ENCODE measurements at places on chromosomes 1 and 21. TPM values are rescaled to one million over a fixed set of nuclear protein-coding genes. Genes with fewer than 3 reads are reported as not detected.

GRCh38 chr1:3940754-3941345 lies 40.8 kb upstream of the C1orf174 start:
- no peak for DNase-seq

TRIM46 gene
- 15.2 TPM for total RNA-seq

PSRC1 gene
- total RNA-seq, result 20.5 TPM

FMO3 gene
- not detected for total RNA-seq

BEND5 gene
- total RNA-seq, result 0.73 TPM

- no peak for DNase-seq
These were observed 598.1 kb downstream of the NPHP4 start for GRCh38 chr1:5394111-5394510.

HSD3B2 gene
- not detected for total RNA-seq

DNA sequence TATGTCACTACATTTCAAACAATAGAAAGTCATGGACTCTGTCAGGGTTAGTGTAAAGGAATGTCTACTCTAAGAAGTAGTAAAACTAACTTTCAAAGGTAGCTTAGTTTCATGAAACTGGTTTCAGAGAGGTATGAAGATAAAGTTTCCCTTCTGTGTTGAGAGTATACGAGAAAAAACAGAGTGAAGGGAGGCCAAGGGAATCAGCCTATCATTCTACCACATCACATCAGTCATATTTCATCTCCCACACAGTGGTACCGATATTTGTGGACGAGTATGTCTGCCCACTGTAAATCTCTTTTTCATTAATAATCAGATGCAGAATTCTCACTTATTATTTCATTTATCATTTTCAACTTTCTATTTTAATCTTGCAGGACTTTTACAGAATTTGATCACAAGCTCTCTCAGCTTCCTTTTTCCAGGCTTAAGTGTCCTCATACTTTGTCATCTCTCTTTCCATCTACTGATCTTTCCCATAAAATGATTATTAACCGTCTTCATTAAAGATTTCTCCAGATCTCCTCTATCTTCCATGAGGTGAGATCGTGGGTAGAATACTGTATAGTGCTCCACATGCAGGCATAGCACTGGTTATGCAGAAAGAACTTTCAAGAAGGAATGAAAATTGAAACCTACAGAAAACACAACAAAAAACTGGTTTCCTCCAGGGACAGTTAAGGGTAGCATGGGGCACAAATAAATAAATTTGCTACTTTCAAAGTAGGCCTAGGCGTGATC lies 11.5 kb upstream of the IFI16 start:
- DNase-seq, result no peak

TTC22 gene
- 9.6 TPM for total RNA-seq

SELP gene
- total RNA-seq, result 2.0 TPM

GRCh38 chr1:5650283-5651026 lies 341.8 kb downstream of the NPHP4 start:
- DNase-seq, result no peak

RIPPLY3 gene
- 0.18 TPM for total RNA-seq

- DNase-seq, result peak; percentile 57
These were observed 6.4 kb downstream of the ADARB1 start for GRCh38 chr21:45080639-45081414.

SYNJ1 gene
- 12.4 TPM for total RNA-seq

LINGO4 gene
- total RNA-seq, result 0.72 TPM

GJC2 gene
- total RNA-seq, result 0.86 TPM

- DNase-seq, result no peak
These were observed 20.9 kb downstream of the SPSB1 start for GRCh38 chr1:9313576-9313975.

LCE6A gene
- not detected for total RNA-seq

DNA sequence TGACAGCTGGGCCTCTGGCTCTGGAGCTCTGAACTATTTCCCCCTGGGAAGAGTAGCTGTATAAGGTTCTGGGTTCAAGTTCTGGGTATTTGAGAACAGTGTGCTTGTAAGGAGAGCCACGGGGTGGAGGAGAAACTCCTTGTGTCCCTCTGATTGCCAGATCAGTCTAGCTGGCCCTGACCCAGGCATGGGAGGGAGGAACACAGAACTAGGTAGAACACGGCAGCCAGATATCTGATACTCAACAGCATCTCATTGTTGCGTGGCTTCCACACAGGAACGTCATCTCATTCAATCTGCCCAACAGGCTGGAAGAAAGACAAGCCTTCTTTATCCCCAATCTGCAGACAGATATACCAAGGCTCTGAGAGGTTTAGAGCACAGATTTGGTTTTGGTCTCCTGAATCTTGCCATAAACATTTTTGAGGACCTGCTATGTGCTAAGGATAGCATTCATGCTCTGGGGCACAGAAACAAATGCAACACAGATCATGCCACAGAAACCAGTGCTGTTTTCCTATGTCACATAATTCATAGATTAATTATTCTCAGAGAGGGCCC lies 83.8 kb downstream of the PLXNA2 start:
- DNase-seq, result no peak

- no peak for DNase-seq
These were observed 22.5 kb upstream of the GPR157 start for GRCh38 chr1:9151328-9151860.

CD1E gene
- not detected for total RNA-seq

DNA sequence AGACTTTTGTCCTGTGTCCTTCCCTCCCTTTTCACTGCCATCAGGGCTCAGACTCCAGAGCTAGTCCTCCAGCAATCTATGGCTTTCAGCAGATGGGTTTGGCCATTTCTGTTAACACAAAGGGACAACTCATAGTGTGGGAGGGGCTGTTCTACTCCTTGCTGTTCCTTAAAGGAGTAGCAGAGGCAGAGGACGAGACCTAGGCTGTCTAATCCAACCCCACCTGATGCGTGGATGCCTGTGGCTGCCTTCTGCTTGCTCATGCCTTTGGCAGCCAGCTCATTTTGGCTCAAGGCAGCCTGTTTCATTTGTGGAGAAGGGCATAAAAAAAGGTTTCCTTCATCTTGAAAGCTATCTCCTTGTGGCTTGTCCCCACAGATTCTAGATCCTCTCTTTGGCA lies 27.0 kb downstream of the MFSD2A start:
- no peak for DNase-seq

GRCh38 chr21:45412909-45413611 lies 8.1 kb downstream of the COL18A1 start:
- DNase-seq, result no peak

GRCh38 chr1:204478172-204478899 lies 16.3 kb downstream of the PIK3C2B start:
- DNase-seq, result no peak

DNA sequence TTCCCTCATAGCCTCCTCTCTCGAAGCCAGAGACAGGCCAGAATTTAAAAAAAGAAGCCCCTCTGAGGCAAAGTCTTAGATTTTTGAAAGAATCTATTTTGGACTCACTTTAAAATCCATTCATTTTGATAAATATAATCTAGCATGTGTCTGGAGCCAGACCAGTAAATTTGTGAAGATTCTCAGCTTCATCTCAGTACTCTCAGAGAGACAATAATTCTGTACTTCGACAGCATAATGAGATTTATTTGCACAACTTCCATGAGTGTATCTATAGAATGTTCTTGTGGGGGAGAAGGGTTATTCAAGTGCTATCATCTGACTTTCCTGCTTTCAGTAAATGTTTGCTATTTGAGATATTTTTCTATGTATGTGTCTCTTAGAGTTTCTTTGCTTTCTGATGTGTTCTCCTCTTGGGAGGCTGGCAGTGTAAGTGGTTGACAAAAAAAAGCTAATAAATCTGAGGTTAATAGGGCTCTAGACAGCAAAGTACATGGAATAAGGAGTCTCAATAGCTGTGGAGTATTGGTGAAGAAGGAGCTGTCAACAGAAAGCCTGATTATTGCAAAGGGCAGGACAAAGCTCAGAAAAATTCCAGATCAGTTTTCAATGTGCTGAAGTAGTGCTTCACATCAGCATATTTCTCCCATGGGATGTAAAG lies 223.0 kb downstream of the PTBP2 start:
- DNase-seq, result no peak

GRCh38 chr21:45857761-45858160 lies 123.8 kb upstream of the COL6A1 start:
- DNase-seq, result no peak

DNA sequence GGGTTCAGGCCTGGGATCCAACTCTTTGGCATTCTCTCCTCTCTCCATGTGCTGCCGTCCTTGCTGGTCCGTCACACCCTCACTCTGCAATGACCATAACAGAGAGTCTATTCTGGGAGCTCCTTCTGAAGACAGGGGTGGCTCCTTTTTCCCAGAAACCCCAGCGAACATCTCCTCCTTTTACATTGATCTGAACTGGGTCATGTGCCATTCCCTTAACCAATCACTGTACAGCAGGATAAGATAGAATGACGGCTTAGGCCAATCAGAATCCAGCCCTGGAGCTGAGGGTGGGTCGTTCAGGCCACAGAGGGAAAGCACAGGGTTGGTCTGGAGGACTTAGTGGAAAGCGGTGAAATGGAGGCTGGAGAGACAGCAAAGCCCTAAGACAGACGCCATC lies 740.1 kb downstream of the MATN1 start:
- no peak for DNase-seq

PALMD gene
- not detected for total RNA-seq

- no peak for DNase-seq
These were observed 335.7 kb upstream of the SNX7 start for GRCh38 chr1:98325646-98326440.

NDUFS2 gene
- 126 TPM for total RNA-seq

GPR3 gene
- total RNA-seq, result 0.72 TPM

- no peak for DNase-seq
These were observed 210.3 kb downstream of the ST6GALNAC3 start for GRCh38 chr1:76284842-76285241.

DNA sequence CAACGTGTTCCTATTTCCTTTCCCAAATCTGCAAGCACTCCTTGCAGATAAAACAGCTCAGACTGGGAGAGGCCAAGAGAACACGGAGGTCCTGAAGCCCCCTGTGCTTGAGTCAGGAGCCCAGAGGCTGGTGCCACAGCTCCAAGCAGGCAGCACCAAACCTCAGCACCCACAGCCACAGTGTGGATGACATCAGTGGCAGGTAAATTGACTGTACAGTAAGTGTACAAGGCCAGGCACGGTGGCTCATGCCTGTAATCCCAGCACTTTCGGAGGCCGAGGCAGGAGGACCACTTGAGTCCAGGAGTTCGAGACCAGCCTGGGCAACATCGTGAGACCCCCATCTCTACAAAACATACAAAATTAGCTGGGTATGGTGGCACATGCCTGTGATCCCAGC lies 1.9 kb upstream of the COL6A1 start:
- no peak for DNase-seq

NBPF6 gene
- not detected for total RNA-seq

GRCh38 chr1:66354311-66355201 lies 179.4 kb upstream of the SGIP1 start:
- no peak for DNase-seq

GRCh38 chr1:74343216-74343615 lies 108.0 kb downstream of the TNNI3K start:
- DNase-seq, result no peak

UTS2 gene
- 0.14 TPM for total RNA-seq

DNA sequence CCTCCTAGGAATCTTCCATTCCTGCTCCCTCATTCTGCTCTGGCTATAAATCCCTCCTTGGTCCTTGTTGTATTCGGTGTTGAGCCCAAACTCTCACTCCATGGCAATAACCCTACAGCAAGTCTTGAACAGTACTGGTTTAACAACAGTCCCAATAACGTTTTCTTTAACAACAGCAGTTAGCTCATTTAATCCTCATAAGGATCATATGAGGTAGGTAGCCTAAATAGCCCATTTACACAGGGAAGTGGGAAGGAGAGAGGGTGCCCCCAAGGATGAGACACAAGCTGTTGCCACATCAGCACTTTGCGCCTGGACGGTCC lies 444 bp upstream of the AGTRAP start:
- no peak for DNase-seq

PLEKHN1 gene
- total RNA-seq, result 1.9 TPM
